ENCODE measurements at places on chromosomes 5 and 9.

- DNase-seq = no peak
These were observed 165.0 kb upstream of the MPDZ start for GRCh38 chr9:13444245-13445102.

DNA sequence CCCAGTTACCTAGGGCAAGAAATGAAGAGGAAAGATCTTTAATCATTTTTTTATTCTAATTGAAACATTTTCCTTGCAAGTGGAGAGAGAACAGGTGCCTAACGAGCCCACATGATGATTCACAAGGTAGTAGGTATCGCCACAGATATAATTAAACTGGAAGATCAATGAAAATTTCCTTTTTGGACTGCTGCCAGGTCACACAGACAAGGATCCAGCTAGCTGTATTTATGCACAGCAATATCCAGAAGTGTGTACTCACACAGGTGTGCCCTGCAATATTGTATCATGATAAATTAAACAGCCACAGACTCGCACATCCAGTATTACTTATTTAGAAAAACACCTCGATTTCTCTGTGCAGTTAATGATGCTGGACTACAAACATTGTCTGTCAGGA lies 294.0 kb upstream of the SMARCA2 start:
- no peak for DNase-seq

- no peak for DNase-seq
These were observed 17.0 kb upstream of the ZFR start for GRCh38 chr5:32461441-32462120.

- DNase-seq = no peak
These were observed 35.3 kb upstream of the KCNV2 start for GRCh38 chr9:2681981-2682380.

DNA sequence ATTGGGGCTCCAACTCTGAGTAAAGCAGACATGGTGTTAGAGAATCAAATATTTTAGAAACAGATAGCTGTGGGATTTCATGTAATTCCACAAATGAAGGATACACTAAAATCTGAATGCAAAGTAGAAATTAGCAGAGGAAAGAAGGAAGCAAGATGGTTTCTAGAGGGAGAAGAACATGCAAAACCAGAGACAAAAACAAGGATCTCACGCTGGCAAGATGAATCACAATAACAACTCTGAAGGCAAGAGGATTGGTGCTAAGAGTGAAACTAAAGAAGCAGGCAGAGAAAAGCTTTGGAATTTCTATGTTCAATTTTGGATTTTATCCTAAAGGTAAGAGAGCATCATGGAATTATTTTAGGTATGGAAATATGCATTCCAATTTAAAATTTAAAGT lies 857.2 kb upstream of the COX7C start:
- DNase-seq = no peak

GRCh38 chr9:89815903-89816573 lies 211.2 kb downstream of the GADD45G start:
- DNase-seq = no peak

- DNase-seq = no peak
These were observed 19.5 kb downstream of the TTC33 start for GRCh38 chr5:40736103-40736875.

DNA sequence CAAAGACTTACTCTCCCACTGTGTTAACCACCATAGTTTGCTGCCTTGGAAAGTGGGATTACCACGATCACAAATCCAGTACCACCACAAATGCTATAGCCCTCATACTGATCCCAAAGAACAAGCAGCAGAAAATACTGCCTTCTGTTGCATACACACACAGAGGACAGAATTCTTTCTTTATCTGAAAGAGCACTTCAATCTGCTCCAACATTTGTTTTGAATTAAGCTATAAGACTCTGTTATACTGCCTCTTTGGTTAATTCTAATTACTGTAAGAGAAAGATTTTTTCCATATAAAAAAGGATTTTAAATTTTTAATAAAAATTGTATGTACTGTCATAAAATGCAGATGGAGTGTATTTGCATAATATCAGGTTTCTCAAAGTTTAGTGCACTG lies 69.8 kb downstream of the YIPF5 start:
- no peak for DNase-seq

DNA sequence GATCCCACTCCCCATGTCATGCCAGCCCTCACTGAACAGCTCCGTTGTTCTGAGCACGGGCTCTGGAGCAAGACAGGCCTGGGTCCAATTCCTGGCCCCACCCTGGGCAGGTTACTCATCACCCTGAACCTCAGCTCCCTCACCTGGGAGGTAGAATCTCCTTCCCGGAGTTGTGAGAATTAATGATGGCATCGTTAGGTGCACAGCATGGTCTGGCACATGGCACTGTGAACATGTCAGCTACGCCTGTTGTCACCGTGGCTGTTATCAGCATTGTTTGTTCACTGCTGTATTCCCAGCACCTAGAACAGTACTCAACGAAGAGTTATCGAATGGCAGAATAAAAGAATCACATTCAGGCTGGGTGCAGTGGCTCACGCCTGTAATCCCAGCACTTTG lies 43.0 kb downstream of the LRSAM1 start:
- DNase-seq = no peak

DNA sequence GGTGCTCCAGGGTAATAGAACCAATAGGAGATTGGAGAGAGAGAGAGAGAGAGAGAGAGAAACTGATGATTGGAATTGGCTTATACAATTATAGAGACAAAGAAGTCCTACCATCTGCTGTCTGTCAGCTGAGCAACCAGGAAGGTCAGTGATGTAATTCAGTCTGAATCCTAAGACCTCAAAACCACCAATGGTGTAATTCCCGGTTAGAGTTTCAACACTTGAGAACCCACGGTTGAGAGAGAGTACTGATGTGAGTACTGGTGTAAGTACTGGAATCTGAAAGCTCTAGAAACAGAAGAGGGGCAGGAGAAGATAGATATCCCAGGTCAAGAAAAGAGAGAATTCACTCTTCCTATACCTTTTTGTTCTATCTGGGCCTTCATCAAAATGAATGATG lies 775.8 kb downstream of the EFNA5 start:
- DNase-seq = no peak

- DNase-seq = no peak
These were observed 2.3 kb downstream of the ZFAND5 start for GRCh38 chr9:72362680-72363139.

GRCh38 chr9:116668970-116669695 lies 18.0 kb upstream of the TRIM32 start:
- no peak for DNase-seq

GRCh38 chr5:168800701-168801100 lies 221.5 kb upstream of the PANK3 start:
- DNase-seq = no peak

- no peak for DNase-seq
These were observed 70.6 kb downstream of the C9orf50 start for GRCh38 chr9:129550199-129550839.

- no peak for DNase-seq
These were observed 110.7 kb upstream of the MAMDC2 start for GRCh38 chr9:69932901-69933300.

DNA sequence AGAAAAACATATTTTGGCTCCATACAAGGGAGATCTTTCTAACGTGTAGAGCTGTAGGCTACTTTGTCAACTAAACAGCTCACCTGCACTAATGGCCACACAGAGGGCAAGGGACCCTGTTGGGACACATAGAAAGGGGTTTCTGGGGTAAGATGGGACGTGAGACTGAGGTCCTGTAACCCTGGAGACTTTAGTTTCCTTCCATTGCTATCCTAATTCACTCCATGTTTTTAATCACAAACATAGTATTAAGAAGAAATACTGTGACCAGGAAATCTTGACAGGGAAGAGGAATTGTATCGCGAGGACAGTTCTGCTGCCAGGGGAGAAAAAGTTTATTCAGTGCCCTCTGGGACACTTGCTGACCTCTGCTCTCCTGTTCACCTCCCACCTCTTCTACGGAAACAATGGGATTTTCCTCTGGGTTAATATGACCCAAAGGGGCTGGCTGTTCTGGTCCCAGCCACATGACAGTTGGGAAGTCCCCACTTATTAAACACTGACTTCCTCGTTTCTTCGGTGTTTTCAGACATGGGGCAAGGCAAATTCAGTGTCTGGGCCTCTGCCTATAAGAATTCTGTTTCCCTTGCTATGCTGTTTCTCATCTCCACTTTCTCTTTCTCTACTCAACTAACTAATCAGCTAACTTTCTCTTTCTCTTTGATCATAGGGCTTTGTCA lies 106.9 kb upstream of the SEMA6A start:
- no peak for DNase-seq

DNA sequence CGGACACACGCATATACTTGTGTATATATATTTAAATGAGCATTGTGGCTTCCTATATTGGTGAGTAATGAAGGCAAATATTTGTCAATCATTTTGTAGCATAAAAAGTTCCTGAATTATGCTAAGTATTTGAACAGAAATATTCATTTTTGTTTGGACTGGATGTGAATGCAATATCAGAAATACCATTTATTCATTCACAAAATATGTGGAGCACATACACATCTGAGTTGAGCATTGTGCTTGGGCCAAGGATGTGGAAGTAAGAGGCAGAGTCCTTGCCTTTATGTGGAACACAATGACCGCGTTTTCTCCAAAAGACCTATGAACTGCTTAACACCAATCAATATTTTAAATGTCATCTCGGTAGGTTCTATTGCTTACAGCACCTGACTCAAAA lies 1086.5 kb downstream of the NR2F1-AS1 start:
- no peak for DNase-seq

DNA sequence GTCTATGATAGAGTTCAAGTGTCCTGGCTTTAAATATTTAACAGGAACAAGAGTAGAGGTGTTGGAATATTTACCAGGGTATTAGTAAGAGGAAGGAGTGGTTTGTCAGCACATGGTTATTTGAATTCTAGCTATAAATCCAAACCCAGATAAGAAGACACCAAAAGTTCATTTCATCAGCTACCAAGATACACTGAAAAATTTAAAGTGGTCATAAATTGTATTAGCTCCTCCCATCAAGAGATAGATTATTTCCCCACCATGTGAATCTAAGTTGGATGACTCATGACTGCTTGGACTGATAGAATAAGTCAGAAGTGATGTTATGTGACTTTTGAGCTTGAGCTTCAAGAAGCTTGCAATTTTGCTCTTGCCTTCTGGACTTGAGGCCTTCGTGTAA lies 72.1 kb upstream of the GRAMD2B start:
- DNase-seq = no peak

DNA sequence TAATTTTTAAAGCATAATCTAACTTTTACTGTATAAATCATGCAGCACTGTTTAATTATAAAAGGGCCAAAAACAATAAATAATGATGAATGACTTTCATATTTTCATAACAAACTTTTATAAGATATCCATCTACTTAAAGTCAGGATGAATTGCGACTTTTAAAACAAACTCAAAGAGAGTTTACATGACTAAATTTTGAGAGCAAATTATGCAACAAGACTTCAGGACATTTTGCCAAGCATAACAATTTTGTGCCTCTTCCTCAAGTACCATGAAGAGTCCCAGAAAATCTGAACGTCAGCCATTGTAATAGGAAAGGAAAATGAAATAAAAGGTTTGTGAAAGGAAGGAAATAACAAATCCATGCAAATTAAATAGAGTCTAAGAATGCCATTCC lies 24.4 kb downstream of the ERAP1 start:
- no peak for DNase-seq

GRCh38 chr5:169413416-169413815 lies 112.5 kb upstream of the SLIT3 start:
- DNase-seq = no peak

DNA sequence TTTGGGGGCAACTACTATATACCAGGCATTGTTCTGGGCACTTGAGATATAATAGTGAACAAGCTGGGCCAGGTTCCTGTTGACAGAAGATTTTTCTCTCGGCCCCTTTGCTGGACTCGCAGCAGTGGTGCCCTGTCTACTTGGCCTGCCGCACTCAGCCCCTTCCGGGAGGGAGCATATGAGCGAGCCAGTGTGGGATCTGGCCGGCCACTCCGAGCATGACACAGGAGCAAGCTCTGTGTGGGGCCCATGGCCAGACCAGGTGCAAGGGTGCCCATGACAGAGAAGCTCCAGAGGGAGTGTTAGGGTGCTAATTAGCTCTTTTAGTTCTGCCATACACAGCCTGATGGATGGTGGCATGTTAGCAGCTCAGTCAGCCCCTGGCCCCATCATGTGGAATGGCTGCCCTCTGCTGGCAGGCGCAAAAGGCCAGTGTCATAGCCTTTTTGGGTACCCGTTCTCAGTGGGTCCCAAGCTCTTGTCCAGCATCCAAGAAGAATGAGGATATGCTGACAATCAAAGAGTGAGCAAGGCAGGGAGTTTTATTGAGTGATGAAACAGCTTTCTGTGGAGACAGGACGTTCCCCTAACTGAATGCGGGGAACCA lies 9.3 kb upstream of the KIF4B start:
- no peak for DNase-seq

DNA sequence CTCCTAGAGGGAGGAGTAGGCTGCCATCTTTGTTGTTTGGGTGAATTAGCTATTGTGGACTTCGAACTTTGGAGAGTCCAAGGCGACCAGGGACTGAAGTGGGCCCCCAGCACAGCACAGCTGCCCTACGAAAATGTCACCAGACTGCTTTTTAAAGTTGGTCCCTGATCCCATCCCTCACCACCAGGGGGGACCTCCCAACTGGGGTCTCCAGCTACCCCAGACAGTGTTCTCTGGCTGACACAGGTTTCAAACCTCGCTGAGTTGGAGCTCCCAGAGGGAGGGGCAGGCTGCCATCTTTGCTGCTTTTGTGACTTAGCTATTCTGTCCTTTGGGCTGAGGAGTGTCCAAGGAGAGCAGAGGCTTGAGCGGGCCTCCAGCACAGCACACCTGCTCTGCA lies 45.7 kb upstream of the ADRB2 start:
- no peak for DNase-seq

- no peak for DNase-seq
These were observed 1.5 kb downstream of the PAPPA start for GRCh38 chr9:116154976-116155697.

GRCh38 chr5:122151640-122152039 lies 22.3 kb downstream of the ZNF474 start:
- DNase-seq = no peak

DNA sequence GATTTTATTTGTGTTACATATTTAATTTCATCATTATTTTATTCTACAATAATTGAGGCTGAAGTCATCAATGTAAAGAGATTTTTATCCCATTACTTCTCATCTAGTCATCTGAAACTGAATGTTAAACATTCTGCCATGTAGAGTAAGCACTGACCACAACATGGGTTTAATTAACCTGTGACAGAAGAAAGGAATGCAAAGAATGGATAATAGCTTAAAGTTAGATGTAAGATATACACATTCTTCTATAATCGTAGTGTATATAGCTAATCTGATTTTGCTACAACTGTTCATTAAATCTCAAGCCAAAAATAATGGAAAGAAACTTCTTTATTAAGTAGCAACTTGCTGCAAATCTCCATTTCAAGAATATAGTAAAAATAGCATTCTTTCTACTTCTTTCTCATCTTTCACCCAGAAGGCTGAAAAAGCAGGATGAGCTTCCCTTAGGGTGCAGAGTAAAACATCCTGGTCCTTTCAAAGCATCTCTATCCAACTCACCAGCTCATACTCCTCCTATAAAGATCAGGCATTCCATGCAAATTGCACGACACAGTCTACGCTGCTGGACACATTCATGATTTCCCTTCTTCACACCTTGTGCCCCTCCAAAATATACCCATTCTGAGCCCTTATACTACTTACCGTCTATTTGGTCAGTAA lies 115.2 kb downstream of the EFNA5 start:
- no peak for DNase-seq

GRCh38 chr5:177447611-177448243 lies 1.1 kb downstream of the PRR7 start:
- no peak for DNase-seq

- DNase-seq = no peak
These were observed 2.6 kb downstream of the QSOX2 start for GRCh38 chr9:136242918-136243525.
